ENCODE measurements at places on chromosomes 13 and 19.

DNA sequence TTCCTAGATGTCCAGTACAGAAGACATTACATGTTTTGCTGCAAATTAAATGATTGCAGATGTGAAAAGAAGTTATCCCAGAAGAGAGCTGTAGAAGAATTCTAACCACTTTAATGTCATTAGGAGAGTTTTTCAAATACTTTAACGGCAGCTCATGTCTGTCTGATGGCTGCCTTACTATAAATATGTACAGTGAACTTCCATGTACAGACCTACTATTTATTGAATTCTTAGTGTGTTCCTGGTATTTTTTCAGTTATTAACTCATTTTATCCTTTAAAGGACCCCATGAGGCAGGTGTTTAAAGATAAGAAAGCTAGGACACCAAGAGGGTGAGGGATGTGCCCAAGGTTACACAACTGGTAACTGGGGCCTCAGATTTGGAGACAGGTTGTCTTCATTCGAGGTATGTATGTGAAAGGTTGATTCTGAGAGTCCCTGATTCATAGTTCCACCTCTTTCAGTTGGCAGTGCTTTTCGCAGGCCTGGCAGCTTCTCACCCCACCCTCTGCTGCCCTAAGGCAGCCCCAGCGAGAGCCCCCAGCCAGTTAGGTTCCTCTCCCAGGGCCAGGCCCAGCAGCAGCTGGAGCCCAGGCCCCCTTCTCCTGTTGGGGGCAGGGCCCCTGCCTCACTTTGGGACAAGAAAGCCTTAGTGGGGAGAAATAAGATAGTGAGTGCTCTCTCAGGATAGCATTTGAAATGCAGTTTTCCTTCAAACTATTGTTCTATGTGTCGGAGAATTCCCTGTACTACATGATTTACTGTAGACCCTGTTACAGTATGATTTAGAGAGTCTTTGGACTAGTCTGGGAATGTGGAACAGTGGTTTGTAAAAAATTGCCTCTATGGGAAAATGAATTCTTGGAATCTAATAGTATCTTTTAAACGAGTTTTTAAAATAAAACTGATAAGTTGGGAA is 67.7 kb upstream of the TEX29 start:
- no peak for DNase-seq

DNA sequence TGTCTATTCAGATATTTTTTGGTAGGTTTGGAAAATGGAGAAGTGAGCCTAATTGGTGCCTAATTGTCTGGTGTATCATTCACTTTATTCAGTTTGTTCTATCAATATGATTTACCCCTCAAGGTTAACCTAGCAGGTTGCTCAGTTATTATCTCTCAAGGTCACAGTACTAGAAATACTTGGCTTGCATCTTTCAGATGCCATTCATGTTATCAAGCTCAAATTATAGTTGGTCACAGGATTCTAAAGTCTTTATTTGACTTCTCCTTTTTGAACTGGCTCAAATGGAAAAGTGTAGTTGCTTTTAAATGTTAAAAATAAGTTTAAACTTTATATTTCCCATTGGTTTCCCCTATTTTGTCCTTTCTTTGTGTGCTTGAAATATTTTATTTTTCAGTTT is 2.6 kb downstream of the KCNRG start:
- no peak for DNase-seq

- no peak for DNase-seq
Measured at GRCh38 chr19:15640904-15641597, 354 bp downstream of the CYP4F3 start.

DNA sequence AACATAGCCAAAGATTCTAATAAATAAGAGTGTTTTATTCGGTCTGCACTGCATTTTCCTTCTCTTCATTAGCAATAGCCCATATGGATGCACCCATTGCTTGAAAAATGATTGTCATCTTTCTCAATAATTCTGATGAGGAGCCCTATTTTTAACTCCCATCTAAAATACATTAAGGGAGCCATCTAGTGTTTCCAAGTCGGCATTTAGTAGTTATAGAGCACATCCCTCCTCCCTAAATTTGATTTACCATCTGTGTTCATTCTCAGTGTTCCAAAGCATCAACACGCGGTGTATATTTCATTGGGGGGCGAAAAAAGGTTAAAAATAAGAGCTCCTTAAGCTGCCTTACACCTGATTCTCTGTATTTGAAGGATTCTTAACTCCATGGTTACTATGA is 119.2 kb upstream of the IPO5 start:
- DNase-seq, result no peak
